ENCODE measurements at places on chromosomes 12 and 14.
A peak's percentile ranks its signal among the peaks of the same experiment; 100 is the strongest.

- DNase-seq = no peak
Observed at GRCh38 chr12:88035907-88036289, 6.7 kb upstream of the C12orf50 start.

GRCh38 chr12:129102233-129102632 lies 249.0 kb downstream of the GLT1D1 start:
- DNase-seq = no peak

DNA sequence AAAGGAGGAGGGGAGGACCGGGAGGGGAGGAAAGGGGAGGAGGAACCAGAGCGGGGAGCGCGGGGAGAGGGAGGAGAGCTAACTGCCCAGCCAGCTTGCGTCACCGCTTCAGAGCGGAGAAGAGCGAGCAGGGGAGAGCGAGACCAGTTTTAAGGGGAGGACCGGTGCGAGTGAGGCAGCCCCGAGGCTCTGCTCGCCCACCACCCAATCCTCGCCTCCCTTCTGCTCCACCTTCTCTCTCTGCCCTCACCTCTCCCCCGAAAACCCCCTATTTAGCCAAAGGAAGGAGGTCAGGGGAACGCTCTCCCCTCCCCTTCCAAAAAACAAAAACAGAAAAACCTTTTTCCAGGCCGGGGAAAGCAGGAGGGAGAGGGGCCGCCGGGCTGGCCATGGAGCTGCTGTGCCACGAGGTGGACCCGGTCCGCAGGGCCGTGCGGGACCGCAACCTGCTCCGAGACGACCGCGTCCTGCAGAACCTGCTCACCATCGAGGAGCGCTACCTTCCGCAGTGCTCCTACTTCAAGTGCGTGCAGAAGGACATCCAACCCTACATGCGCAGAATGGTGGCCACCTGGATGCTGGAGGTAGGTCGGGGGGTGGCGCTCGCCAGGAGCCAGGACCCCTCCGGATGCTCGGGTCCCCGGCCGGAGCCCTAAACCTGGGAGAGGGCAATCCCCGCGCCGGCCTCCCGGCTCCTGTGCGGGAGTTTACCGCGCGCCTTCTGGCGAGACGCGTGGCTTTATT lies at the start of gene CCND2:
TSS of gene CCND2 (plus strand) at position 111 of the 744 bp plus-strand sequence. CDS start at position 390, 279 bp downstream.
- DNase-seq = peak; percentile 87

- no peak for DNase-seq
Observed at GRCh38 chr14:53967606-53968005, 11.0 kb upstream of the BMP4 start.

GRCh38 chr12:77882709-77883108 lies 52.0 kb downstream of the NAV3 start:
- no peak for DNase-seq

DNA sequence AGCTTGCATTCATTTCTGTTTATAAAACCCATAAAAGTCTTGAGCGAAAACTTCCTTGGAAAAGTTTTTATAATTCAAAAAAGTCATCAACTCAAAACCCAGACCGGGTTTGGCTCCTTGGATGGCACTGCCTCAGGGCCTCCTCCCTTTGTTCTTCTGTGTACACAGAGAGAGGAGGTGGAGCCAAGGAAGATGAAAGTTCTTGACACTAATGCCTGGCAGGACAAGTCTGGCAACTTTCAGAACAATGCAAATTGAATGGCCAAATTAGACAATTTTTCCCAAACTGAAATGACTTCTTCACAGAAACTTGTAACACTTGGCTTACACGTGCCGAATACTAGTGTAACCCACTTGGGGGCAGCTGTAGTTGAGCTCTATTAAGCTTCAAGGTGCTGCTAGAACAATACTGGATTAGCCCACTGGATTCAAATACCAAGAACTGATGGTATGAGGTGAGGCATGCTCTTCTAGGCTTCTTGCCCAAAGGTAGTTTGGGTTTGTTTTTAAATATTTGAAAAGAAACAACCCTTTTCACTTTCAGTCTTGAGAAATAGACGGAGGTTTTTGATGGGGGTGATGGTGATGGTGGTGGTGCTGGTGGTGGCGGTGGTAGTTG lies 86.6 kb upstream of the FRMD6 start:
- no peak for DNase-seq

- DNase-seq = peak; percentile 34
Observed at GRCh38 chr12:103924761-103925641, 5.2 kb upstream of the HSP90B1 start.

GRCh38 chr12:112130441-112130998 lies 5.2 kb downstream of the TRAFD1 start:
- no peak for DNase-seq

GRCh38 chr14:66046035-66046434 lies 440.1 kb upstream of the CCDC196 start:
- DNase-seq = no peak

DNA sequence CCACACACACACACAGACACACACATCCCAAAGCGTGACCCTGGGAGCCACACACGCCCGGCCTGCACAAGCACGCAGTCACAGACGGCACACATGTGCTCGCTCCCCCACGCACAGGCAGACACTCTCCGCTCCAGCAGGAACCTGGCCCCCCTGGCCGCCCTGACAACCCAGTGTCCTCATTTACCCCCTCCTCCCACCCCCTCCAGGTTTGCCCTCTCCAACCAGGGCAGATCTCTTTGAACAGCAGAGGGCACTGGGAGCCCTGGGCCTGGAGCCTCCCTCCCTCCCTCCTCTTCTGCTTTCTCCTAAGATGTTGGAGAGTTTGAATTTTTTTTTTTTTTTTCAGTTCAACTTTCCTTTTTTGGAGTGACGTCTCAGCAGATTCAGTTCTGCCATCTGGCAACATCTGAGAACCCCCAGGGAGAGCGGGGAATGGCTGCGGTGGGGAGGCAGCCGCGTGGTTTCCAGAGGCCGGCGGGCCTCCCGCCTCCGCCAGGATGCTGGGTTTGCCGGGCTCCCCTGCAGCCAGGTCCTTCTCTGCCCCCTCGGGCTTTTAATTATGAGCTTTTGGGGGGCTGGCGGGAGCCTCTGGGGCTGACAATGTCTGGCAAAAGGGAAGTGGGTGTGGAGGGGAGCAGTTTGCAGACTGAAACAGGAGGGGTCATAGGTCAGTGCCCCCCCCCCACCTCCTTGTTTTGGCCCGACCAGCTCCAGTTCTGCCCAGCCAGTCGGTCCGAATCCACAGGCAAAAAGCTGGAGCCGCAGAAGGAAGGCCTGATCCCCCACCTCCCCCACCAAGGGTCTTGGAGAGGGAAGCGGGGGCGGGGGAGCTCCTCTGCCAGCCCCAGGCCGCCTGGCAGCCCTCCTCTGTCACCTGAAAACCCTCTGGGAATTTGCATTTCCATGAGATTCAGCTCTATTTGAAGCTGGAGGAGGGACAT lies 1.3 kb upstream of the NCOR2 start:
- DNase-seq = peak; percentile 37

DNA sequence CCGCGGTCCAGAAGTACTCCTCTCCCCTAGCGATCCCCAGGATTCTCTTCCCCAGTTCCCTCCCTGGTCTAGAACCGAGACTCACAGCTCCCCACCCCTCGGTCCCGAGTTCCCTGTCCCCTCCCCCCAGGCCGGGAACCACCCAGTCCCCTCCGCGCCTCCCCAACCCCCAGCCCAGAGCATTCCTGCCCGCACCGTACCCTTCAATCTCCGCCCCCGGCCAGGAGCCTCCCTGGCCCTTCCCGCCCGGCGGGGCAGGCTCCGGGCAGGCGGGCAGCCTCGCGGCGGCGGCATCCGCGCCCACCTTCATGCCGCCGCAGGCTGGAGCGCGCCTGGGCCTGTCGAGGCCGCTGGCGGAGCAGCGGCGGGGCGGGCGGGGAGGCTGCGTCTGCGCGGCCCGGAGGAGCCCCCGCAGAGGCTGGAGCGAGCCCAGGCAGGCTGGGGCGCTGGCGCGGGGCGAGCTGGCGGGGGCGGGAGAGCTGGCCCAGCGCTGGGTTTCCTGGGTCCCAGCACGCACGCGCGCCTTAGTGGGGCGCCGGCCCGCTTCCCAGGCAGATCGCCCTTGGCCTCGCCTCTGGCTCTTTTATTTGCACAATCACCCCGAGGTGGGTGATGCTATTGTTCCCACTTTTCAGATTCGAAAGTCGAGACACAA lies 22.2 kb upstream of the GPR132 start:
- peak; percentile 46 for DNase-seq

GRCh38 chr12:99427104-99427503 lies 220.4 kb upstream of the GARIN6 start:
- no peak for DNase-seq

GRCh38 chr12:120230974-120231315 lies 30.0 kb upstream of the RPLP0 start:
- DNase-seq = no peak

GRCh38 chr14:64507376-64508156 lies 3.0 kb downstream of the ZBTB1 start:
- DNase-seq = no peak

- DNase-seq = peak; percentile 78
Observed at GRCh38 chr12:8697476-8698131, at the start of gene RIMKLB. Gene RIMKLB (plus strand): TSS chr12:8697991. CDS start chr12:8713867, 15,876 bp downstream.

DNA sequence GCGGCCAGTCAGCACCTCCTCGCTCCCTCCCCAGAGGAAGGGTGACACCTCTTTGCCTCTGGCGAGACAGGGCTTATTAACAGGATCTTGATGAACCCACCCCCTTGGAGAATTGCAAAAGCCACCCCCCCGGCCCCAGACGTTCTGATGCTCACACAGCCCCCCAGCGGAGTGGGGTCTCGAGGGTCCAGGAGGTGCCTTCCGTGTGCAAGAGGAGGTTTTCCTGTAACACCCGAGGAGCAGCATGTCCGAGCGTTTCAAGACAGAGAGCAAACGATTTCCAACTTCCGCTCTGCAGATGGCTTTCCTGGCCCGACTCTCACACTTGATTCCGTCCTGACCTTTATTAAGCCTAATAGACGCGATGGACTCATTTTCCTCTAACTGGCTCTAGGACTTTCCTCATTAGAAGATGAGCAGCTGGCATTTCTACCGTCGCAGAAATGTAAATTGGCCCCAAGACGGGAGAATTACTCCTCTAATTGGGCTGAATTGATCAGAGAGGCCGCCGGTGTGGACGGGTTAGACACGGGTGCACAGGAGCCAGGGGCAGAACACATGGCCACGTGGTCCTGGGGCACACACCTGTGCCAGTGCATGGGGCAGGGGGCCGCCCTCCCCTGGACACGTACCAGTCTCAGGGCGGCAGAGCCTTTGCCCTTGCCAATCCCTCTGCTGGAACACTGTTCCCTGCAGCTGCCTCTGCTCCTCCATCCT lies 84.4 kb downstream of the NOC4L start:
- DNase-seq = no peak

- DNase-seq = no peak
Observed at GRCh38 chr12:47843226-47843980, 23.7 kb upstream of the HDAC7 start.

GRCh38 chr12:92362785-92363184 lies 217.1 kb upstream of the BTG1 start:
- no peak for DNase-seq

DNA sequence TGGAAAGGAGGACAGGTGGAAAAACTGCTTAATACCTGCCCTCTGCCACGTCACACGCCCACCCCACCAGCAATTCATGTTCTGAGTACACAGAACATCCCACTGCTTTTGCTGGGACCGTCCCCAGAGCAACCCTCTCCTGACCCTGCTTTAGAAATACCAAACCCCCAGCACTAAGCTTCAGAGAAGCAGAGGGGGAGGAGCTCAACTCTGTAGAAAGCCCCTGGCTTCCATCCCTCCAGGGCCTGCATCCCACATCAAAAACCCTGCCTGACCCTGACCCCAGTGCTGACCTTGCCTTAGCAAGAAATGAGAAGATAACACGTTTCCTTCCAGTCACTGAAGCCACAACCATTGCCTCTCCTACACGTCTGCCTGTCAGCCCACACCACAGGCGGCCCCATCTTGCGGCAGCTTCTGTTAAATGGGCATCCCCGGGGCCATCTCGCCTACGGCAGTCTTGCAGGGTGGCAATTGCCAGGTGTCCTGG lies 19.7 kb downstream of the VDR start:
- peak; percentile 70 for DNase-seq

DNA sequence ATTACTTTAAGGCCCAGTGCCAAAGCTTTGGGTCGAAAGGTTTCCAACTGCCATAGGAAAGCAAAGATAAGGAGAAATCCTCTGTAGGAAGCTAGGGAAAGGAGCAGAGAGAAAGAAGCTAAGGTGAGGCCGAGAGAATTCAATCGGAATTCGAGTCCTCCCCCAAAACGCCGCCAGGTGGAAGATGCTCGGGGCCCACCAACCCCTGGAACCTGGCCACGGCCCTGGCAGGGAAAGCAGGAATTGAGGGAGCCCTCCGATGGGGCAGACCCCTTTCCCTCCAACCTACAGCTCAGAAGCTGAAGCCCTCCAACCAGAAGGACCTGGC lies 498 bp downstream of the GMFB start:
- no peak for DNase-seq

GRCh38 chr12:124625867-124626675 lies 58.7 kb upstream of the NCOR2 start:
- no peak for DNase-seq

DNA sequence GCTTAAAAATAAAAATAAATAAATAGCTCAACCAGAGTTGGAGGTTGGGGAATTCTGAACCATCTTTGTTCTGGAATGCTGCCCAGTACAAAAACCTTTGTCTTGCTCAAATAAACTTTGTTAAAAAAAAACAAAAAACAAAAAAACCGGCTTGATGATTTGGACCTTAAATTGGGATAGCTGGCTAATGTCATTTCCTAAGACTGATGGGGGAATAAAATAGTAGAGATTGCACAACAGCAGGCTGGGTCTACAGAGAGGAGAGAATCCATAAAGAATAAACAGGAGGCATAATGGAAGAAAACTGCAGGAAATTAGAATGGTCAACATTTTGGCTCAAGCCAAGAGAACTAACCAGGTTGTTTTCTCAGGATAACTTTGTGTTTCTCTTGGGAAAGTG lies 370.9 kb downstream of the AEBP2 start:
- no peak for DNase-seq

DNA sequence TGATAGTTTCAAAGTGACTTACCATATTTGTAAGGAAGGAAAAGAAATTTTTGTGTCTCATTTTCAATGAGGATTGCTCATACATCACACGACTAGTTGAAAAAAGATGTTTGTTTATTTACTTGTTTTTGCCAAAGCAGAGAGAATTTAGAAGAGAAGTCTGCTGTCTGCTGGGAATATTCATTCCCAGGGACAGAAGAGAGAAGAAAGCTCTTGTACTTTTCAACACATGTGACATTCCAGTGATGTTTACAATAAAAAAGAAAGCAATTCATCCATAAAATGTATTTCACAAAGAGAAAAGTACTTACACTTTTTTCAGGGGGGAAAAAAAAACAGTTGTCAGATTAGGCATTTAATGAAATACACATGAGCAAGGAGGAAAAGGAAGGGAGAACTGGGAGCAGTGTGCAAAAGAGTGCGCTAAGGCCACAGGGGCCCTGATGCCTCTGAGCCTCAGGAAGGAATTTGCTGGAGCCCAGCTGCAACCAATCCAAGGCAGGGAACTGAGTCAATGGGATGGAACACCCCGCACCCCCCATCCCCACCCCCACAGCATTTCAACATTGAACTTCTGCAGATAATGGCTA lies 115.0 kb downstream of the RPAP3 start:
- DNase-seq = no peak

DNA sequence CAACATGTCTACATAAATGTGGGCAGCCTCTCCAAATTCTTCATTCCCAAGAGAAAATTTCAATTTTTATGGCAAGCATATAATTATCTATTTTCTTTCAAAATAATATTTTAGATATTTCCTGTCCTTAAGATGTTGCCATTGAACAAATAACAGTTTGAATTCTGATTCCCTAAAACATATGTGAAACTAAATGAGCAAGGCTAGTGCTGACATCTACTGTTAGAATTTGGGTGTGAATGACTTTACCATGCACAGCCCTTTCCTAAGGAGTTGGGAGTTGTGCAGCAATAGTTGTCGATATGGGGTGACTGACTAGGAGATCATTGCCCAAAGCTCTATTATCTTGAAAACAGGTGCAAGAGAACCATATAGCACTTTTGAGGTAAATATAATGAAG lies 108.2 kb upstream of the SLC38A4 start:
- no peak for DNase-seq

GRCh38 chr12:104680070-104680469 lies 223.3 kb downstream of the CHST11 start:
- peak; percentile 60 for DNase-seq
